Hematopoietic multipotent progenitor cell treated with erythropoietin and hydrocortisone succinate and interleukin-3 and kit ligand, for 6 days (in vitro differentiated cells): ENCODE measurements at places on chromosomes 11 and 22.

DNA sequence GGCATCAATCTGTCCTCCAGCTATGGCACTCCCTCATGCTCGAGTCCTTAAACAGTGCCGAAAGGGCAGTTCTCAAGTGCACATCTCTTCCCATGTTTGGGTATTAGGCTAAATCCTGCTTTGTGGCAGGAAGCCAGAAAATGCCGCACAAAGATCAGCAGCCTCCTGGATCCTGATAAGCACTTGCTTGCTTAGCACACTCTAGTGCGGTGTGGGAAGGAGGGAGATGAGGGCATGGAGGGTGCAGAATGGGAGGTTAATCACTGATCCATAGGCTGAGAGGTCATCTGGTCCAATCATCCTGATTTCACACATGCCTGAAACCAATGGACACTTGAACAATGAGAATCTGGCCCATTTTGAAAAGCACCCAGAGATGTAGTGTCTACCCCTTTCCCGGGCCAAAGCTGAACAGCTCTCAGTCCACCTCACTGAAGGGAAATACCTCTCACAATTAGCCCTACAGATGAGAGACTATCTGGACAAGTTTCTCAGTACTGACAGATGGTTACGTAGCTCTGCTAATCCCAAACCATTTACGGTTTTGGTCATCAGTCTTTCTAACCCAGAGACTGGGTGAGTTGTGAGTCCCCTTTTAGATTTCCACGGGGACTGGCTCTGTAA is 29.8 kb upstream of the CHRM4 start:
- no peak for DNase-seq

- peak; percentile 44 for DNase-seq
Measured at GRCh38 chr11:17719938-17720795, 796 bp downstream of the MYOD1 start.

GRCh38 chr11:6563121-6563619 is 40.2 kb downstream of the RRP8 start:
- peak; percentile 75 for DNase-seq

DNA sequence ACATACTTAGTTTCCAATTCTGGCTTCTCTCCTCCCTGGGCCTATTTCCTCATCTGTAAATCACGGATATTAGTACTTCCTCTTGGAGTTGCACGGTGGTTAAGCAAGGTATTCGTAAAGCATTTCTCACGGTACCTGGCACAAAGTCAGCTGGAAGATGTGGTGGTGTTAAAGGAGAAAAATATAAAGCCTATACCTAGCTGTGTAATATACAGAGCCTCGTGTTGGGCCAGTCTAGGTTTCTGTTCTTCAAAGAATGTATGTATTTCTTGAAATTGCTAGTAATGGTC is 47.2 kb downstream of the DBX1 start:
- no peak for DNase-seq

GRCh38 chr11:132648851-132649250 is 883.5 kb downstream of the OPCML start:
- DNase-seq: no peak
